Lower leg skin (tissue), 4 donors: ENCODE measurements at places on chromosomes 1 and 21. TPM values are rescaled to one million over a fixed set of nuclear protein-coding genes. Genes with fewer than 3 reads are reported as not detected.

DNA sequence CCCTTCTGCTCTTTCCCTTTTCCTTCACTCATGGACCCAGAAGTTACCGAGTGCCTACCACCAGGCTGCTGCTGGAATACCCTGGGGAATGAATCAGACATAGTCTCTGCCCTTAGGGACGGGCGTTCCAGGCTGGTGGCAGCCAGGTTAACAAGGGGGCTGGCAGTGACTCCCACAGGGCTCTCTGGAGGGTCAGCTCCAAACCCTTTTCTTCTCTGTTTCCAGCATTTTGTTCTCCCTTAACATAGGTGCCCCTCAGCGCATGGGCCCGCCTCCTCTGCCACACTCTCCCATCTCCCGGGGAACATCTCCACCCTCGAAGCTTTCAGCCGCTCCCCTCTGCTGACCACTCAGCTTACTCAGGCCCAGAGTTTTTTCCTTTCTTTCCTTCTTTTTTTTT, 62.9 kb upstream of the LRP8 start:
- DNase-seq, result no peak

DNA sequence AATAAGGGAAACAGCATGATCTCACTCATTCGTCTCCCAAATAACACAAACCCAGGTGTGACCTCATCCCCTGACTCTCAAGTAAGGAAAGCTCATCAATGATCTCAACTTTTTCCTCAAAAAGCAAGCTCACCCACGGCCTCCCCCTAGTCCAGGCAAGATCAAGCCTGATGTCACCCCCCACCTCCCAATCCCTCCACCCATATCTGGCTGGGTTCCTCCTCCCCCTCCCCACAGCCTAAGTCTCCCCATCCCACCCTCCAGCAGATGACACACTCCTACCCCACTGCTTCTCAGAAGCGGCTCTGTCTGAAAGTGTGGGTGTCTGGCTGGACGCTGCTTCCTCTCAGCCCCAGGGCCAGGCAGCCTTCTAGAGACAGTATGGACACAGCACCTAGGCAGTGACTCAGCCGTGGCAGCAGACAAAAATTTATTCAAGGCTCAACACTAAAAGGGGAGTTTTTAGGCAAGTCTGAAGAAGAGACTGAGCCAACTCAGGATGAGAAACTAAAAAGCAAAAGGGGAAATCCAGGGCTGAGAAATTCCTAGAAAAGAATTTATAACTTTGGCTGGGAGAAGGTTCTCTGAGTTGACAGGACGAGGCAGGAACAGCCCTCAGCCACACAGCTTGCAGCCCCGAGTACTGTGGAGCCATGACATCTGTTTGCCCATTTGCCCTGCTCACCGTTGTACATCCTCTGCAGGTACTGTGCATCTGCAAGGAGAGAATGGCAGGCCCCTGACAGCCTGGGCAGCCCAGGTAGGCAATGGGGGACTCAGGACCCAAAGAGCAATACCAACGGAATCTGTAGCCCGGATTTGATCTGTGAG, 81.6 kb upstream of the LRRC8D start:
- no peak for DNase-seq

GRCh38 chr1:58310881-58311280, 235.6 kb downstream of the OMA1 start:
- DNase-seq, result no peak

GRCh38 chr1:23376890-23377811, 7.5 kb upstream of the ZNF436 start:
- DNase-seq, result no peak

DNA sequence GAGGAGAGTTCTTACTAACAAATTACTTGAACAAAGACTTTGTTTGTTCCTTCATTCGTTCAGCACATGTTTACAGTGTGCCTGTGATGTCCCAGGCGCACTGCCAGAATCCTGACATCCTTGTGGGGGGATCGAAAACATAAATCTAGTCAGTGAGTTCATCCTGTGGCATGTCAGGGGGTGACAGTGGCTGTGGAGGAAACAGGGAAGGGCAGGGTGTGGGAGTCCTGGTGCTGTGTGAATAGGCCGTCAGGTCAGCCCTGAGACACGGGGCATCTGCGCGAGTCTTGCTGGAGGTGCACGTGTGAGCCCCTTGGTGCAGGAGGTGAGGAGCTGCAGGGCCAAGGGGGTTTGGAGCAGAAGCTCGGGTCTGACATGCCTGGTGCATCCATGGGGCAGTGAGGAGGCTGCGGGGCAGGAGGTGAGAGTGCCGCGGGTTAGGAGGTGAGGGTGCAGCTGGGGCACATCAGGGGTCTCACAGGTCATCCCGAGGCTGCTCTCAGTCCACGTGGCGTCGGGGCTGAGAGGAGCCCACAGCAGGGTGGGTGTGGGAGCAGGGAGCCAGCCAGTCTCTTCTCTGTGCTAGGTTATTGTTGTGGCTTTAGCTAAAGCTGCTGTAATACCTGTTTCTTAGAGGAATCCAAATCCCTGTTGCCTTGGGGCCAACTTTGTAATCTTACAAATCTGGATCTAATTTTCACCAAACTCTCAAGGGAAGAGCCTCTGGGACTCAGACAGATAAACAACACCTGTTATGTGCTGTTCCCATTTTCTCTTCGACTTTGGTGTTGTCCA, 93.4 kb downstream of the PCBP3 start:
- no peak for DNase-seq

The SIKE1 gene
- total RNA-seq, result 47.5 TPM

The MRPL37 gene
- total RNA-seq, result 66.2 TPM

The FCRL1 gene
- total RNA-seq, result not detected
